ENCODE measurements at places on chromosomes 7 and 10.

- DNase-seq = no peak
Measured at GRCh38 chr10:59234816-59235429, 58.5 kb downstream of the PHYHIPL start.

DNA sequence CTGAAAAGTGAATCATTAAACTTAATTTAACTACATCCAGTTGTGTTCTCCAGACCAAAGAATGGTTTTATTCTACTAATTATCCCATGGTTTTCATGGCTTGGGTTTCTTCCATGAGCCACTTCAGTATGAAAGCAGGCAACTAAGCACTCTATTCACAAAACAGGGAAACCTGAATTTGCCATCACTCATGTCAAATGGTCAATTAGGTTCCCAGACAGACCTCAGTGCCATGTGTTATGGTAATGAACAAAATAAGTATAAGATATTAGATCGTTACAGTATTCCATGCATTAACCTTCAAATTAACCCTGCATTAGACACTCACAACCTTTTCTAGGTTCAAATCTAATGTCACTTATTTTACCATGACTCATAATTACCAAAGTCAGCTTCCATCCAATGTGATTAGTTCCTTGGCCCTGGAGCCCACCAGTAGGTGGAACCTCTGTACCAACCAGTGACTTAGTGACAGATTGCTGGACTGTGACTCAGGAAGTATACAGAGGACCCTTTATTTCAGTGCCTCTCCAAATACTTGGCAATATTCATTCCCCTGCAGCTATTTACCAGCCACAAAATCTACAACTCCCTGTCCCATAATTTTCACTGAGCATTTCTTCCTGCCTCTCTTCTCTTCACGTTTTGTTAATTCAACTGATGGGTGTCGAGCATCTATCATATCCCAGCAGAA, 1270.2 kb upstream of the SORCS1 start:
- DNase-seq = no peak

- no peak for DNase-seq
Measured at GRCh38 chr7:5598261-5598761, 174.7 kb upstream of the TNRC18 start.

DNA sequence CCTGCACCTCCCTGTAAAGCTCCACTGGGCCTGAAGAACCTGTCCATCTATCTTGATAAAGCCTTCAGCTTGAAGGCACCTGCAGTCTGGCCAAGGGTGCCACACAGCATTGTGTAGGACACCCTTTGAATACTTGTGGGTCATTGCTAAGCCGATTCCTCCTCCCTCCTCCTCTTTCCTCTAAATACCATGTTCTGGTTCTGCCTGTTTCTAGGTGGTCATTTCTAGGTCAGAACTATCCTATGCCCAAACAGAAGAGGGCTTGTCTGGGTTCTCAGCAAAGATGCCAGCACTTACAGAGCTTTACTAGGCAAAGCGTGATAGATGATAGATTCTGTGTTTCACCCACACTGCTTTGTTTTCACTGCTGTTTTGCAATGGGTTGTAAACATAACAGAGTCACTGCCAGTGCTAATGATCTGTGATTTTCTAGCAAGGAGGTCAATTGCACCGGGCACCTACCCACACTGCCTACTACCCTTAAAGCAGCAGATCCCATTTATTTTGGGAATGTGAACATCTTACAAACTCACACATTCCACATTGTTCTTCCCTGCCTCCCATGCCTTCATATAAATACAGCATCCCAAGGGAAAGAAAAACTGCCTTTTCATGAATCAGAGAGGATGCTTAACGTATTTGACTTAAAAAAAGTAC, 279.1 kb upstream of the PITRM1 start:
- no peak for DNase-seq

DNA sequence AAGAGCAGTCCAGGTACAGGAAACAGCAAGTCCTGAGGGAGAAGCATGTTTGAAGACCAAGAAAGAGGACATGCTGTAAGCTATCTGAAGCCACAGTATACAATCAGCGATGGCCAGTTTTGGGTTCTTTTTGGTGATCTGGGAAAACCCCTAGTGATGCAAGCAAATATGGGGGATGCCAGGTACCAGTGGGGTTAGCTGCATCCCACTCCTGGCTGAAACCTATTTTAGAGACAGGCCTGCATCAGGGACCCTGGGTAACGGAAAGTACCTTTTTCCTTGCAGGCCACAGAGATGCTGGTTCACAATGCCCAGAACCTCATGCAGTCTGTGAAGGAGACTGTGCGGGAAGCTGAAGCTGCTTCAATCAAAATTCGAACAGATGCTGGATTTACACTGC, 32.9 kb downstream of the AP3M1 start:
- no peak for DNase-seq

- DNase-seq = peak; percentile 34
Measured at GRCh38 chr10:84333864-84334451, 5.6 kb downstream of the CCSER2 start.

DNA sequence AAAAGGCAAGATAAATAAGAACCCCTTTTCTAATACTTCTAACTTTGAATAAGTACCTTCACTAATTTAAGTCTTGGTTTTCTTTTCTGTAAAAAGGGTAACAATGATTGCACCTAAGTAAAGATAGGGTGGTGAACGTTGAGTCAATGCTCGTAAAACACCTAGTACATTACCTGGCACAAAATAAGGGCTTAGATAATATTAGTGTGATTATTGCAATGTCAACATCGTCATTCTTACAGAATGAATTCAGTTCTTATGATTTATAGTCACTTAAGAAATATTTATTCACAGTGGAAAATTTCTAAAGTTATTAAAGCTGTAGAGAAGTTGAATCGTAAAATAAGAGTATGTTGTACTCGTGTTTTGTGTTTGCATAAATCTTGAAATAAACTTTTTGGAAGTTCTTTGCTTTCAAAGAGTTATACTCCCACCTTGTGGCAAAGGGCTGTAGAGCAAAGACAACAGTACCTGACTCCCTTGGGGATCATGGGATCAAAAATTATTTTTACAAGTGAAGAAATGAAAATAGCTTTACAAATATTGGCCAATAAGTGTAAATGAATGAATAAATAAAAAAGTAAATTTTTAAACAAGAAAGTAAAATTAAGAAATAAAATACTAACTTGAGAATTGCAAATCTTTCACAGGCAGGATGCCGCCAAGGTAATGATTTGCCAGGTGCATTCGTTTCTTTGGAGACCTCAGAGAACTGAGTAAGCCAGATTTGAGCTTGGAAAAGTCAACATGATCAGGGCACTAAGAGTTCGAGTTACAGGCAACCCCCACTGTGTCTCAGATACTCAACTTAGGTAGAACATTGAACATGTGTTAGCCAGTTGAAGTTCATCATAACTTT, 285.8 kb upstream of the CACNA2D1 start:
- DNase-seq = no peak

GRCh38 chr7:142348100-142348499, 90.2 kb upstream of the PRSS58 start:
- DNase-seq = no peak

DNA sequence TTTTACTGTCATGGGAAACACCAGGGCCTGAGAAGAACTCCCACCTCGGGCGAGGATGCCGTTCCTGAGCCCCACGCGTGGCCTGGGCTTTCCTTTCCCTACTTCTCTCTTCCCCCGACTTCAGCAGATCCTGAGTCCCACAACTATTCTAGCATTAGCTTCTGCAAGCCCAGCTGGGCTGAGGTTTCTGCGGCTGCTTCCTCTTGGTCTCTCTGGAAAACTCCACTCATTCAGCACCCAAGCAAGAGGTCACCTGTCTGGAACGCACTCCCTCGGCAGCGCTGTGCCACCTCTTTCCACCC, 761 bp upstream of the DOCK1 start:
- no peak for DNase-seq
